Ovary (tissue), 10 donors: ENCODE measurements at places on chromosomes 6 and 20.

DNA sequence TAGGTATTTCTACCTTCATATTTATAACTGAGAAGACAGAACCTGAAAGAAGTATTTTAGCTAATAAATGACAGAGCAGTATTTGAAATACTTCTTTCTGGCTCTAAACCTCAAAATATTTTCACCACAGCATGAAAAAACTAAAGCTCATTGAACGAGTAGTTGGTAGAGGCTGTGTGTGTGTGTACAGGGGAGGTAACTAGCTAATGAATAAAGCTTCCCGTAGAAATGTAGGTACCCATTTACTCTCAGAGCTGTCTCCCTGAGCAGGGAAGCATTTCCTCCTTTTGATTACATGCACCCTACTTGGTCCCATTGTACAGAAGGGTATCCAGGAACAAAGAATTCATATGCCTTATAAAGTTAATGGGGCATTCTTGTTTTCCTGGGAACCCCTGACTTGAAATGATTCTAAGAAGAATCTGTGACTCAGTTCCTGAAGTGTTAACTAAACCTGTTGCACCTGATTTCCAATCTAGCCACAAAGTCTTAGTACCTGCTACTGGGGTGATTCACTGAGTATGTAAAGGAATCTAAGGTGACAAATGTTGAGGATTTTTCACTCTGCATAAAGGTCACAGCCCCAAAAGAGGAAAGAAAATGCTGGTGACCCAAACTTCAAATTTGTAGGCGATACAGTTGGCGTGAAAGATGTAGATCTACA lies 12.5 kb downstream of the CRYBG1 start:
- no peak for DNase-seq

- no peak for DNase-seq
These were observed 161.1 kb upstream of the DTNBP1 start for GRCh38 chr6:15823838-15824414.

DNA sequence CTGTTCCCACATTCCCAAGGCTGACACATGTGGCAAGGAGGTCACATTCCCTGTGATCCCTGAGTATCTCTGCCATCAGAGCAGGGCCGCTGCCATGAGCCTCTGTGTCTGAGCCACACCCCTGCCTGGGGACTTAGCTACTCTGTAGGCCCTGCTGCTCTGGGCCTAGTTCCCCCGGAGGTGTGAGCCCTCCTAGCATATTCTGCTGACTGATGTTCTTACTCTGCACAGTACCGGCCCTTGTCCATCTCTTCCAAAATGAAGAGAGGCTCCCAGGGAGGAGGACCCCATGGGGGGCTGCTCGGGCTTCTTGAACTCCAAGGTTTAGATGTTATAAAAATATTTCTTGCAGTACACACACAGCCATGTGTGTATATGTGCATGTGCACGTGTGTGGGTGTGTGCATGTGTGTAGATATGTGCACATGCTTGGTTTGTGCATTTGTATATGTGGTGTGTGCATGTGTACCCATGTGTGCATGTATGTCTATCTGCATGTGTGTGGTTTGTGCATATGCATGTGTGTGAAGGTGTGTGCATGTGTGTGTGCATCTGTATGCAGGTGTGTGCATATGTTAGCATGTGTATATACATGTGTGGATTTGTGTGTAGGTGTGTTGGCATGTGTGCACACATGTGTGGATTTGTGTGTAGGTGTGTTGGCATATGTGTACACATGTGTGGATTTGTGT lies 101.2 kb downstream of the ERMARD start:
- no peak for DNase-seq

- DNase-seq: no peak
These were observed 16.5 kb upstream of the RPN2 start for GRCh38 chr20:37162646-37163045.

GRCh38 chr6:35082733-35083403 lies 58.3 kb downstream of the TCP11 start:
- DNase-seq: no peak

DNA sequence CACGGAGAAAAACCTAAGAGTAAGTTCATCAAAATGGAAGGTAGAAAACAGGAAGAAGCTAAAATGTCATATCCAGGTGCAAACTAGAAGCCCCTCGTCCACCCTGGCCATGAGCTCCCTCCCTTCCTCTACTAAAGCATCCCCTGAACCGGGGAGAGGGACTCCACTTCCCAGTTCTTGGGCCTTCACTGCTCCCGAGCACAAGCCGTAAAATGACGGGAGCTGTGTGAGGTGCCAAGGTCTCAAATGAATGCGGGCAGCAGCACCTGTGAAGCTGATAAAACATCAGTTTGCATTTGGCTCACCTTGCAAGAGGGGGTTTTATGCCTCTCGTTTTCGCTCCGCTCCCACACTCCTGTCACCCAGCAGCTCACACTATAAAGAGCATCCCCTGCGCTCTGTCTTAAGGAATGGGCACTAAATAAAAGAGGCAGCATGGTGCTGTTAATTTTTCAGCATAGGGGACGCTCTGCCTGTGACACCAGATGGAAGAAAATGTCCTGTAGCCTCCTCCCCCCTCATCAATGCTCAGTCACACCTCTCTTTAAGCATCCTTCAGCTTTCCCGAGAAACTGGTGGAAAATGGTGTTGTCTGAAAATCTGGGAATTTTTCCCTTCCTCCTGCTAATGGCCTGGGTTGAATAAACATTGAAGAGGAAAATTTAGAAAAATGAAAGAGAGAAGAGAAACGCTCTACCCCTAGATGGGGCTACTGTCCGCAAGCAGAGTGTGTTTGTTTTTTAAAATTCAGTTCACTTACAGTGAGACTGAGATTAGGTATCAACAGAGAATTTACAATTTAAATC lies 563.0 kb upstream of the AGPAT4 start:
- no peak for DNase-seq

DNA sequence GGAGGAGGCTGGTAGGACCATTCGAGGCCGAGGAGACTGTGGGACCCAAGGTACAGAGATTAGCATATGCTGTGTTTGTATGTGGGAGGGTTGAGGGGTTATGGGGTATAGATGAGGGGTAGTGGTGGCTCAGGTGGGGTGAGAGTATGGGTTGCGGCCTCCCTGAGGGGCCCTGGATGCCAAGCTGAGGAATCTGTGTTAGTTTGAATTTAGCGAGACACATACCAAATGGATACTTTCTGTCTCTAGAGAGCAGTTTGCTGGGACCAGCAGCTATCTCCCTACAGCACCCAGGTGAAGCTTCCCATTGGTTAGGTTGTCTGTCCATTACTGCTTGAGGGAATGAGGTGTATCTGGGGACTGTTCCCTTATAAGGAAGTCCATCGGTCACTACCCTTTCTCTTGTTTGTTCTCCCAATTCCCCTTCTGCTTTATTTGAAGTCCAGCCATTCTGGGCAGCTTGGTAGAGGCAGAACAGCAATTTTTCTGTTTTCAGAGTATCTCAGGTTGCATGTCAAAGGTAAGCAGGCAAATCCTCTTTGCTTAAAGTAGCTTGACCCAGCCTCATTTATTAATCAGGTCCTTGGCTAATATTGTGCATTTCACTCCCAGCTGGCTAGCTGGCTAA lies 15.2 kb downstream of the CHMP4B start:
- DNase-seq: no peak

GRCh38 chr6:133184798-133185372 lies 56.3 kb upstream of the EYA4 start:
- DNase-seq: no peak

- DNase-seq: no peak
These were observed 546 bp upstream of the KLHL32 start for GRCh38 chr6:96923871-96924493.

DNA sequence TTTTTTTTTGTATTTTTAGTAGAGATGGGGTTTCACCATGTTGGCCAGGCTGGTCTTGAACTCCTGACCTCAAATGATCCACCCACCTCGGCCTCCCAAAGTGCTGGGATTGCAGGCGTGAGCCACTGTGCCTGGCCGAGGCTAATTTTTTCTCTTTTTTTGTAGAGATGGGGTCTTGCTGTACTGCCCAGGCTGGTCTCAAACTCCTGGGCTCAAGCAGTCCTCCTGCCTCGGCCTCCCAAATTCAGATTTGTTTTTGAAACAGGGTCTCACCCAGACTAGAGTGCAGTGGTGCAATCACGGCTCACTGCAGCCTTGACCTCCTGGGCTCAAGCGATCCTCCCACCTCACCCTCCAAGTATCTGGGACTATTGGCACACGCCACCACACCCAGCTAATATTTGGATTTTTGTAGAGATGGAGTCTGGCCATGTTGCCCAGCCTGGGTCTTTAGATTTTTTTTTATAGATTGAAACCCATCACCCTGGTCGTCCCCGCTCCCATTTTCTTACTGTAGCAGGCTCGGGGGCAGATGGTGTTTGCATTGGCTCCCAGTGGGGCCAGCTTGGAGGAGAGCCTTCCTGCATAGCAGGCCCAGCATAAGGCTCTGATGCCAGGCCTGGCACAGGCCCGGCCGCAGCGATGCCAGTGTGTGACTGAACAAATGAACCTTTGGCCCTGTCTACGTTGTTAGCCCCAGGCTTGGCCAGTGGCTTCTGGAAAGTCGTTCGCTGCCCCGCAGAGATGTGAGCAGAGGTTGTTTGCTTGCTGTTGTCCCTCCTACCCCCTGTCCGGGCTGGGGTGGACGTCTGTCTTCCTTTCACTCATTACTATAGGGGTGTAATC lies 4.3 kb upstream of the MTG2 start:
- no peak for DNase-seq

DNA sequence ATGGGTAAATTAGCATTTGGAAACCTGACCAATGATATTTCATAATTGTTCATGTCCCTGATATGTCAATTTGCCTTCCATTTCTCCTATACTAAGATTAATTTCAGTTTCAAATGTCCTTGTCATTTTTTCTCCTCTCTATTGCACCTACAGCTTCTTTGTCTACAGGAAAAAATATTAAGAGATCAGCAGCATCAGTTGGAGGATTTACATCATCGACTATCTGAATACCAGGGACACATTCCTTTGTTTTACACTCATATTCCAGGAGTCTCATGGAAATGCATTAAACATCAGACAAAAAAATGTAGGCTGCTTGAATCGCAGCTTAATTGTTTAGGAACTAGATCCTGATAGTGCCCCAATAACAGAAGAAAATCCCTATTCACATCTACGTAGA lies 188.2 kb downstream of the PRKN start:
- DNase-seq: no peak

DNA sequence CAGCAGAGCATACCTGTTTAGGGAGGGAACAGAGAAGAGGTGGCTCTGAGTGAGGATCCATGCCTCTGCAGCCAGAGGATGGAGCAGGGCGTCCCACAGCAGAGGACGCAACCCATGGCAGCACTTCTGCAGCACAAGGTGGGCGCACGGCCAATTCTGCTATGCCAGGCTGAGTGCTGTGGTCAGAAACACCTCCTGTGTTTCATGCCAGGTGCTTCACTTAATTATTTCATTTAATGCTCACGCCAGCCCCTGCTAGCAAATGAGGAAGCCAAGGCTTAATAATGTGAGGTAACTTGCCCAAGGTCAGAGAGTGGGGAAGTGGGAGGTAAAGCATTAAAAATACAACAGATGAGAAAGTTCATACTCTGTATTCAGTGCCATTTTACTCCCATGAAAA lies 68.5 kb upstream of the PTGIS start:
- DNase-seq: peak; percentile 68

DNA sequence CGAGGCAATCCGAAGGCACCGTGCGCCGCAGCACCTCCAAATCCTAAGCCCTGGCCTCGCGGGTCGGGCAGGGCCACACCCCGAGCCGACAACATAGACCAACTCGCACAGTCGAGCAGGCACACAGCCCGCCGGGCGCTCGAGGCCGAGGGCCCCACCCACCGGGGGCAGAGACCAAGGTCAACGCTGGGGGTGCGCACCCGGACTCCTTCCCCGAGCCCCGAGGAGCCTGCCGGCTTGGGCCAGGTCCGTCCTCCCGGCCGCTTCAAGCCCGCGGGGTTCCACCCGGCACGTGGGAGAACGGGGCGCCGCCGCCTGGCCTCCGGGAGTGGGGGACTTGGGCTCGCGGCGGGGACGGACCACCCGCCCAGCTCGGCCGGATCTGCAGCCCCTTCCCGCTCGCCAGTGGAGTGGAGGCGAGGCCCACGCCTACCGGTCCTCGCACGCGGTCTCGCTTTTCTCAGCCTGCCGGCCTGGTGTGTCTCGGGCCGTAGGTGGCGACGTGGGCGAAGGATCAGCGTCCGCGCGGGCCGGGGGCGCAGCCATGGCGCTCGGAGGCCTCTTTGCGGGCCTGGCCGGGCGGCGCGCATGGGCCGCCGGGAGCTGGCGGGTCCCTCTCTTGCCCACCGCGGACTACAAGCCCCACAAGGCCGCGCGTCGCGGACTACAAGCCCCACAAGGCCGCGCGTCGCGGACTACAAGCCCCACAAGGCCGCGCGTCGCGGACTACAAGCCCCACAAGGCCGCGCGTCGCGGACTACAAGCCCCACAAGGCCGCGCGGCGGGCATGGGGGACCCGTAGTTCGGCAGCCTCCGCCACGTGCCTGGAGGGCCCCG lies at the start of gene UCKL1:
Gene UCKL1, minus strand, starts transcription at position 590 of the 837 bp plus-strand sequence. Its CDS starts 44 bp downstream, at position 546.
- DNase-seq: peak; percentile 93

- no peak for DNase-seq
These were observed 19.5 kb downstream of the GCM2 start for GRCh38 chr6:10862361-10862760.

DNA sequence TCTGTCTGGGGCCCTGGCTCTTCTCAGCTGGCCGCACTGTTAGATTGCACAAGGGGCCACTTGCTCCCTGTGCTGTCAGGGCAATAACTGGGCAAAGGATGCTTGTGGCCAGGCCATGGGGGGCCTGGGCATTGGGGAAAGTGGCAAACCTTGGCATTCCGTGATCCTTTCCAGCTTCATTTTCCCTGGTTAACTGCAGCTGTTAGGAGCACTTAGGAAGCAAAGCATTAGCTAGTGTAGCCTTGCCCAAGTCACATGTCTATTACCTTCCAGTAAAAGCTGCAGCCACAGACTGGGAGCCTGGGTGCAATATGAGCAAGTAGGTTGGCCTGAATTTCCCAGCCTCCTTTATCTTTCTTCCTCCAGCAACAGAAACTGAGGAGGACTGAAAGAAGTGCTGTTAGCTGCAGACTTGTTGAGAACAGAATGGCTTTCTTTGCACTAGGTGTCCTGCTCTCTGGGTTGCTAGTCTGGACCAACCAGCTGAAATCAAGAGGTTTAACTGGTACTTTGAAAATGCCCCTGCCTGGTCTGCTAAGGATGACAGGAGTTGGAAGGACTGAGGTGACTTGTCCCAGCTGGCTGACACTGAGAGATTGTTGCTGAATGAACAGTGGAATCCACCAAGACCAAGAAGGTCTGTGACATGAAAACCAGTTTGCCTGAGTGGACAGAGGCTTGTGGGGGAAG lies 312.3 kb upstream of the SUPT3H start:
- DNase-seq: no peak

GRCh38 chr6:157271911-157272310 lies 51.4 kb downstream of the TMEM242 start:
- DNase-seq: no peak

GRCh38 chr20:18456600-18456999 lies 10.2 kb downstream of the DZANK1 start:
- DNase-seq: no peak

GRCh38 chr6:66970373-66970772 lies 1263.3 kb upstream of the EYS start:
- no peak for DNase-seq

- no peak for DNase-seq
These were observed 15.7 kb downstream of the HEBP2 start for GRCh38 chr6:138419766-138420165.

GRCh38 chr6:109927052-109927451 lies 51.1 kb upstream of the GPR6 start:
- DNase-seq: no peak

GRCh38 chr6:12138936-12139335 lies 126.8 kb downstream of the HIVEP1 start:
- no peak for DNase-seq

- DNase-seq: no peak
These were observed 10.8 kb downstream of the MCUR1 start for GRCh38 chr6:13803581-13803980.
